Stimulated activated CD4-positive, alpha-beta T cell treated with anti-CD3 and anti-CD28 coated beads, Interleukin-4, amount 100 ng/mL, for 48 hours (primary cell): ENCODE measurements at places on chromosomes 2 and 18.

DNA sequence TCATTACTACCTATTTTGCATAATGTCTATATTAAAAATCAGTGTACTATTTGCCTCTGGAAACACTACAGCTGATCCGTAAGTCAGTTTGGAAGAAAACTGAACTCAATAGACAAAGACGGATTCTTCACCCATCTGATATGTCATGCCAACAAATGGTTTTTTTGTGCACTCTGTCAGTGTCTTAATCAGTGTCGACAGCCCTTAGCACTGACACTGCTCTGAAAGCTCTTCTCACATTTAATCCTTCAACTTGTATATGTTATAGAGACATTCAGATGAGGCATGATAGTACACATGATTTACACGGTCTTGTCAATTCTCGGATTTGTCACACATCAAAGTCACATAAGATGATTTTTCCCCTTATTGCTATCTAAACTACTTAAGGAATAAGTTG, 347.5 kb upstream of the GALNT5 start:
- DNase-seq = no peak

DNA sequence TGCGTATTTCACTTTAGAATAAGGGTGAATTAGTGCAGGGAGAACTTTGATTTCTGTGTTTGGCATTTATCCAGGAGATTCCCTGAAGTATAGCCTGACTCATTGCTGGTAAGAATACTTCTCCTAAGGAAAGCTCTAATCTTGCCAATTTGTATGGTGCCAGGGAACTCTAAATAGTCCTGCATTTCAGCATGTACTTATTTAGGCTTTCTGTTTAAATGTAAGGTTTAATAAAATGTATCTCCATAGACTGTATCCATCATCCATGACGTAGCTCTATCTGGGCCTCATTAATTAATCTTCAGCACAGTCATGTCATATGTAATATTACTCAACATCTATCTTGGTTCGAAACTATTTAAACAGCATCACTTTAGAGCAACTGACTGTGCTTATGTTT, 127.7 kb downstream of the DOK6 start:
- DNase-seq = no peak

GRCh38 chr18:62106271-62106670, 80.6 kb downstream of the PIGN start:
- no peak for DNase-seq

DNA sequence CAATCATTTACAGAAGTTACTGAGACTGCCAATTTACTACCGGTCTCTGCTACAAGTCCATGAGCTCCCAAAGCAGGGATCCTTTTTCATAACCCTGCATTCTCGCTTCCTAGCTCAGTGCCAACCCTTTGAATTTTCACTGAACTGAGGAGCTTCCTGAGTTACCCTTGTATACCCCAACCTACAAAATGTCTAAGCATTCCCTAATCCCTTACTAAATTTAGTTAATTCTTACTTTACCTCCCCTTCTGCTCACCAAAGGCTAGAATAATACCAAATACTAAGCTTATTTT, 9.6 kb downstream of the MAT2A start:
- DNase-seq = no peak

- no peak for DNase-seq
Measured at GRCh38 chr18:424071-424661, 76.3 kb downstream of the COLEC12 start.

DNA sequence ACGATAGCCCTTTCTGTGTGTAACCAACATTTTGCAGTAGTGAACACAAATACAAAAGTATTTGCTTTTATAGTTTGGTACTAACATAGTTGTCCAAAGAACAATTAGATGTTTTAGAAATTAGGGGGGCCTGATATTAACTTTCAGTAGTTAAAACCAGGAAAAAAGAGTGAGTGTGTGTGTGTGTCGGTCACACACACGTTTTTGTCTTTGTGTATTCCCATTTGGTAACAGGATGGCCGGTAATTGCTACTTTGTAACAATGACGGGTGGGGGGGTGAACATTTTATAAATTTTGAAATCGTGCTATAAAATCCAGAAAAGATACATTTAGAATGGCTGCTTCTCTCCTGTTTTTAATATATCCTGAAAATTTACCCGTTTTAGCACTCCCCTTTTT, 1.5 kb downstream of the PPIG start:
- no peak for DNase-seq

DNA sequence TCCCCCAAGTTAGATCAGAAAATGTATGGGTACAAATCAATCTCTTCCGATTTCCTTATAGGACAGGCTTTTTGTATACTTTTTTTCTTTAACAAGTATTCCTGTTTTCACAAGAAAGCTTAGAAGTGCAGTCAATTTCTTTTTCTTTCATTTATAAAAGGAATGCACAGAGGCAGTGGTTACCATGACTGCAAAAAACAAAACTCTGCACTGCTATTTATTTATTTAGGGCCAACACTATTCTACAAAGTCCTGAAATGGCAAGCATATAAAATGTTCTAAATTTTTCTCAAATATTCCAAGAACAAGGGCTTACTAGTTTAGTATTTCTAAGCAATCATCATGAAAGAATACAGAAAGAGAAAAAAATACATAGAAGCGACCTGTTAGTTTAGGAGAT, 22.2 kb downstream of the ATAD2B start:
- DNase-seq = no peak

GRCh38 chr2:76089683-76090082, 379.0 kb upstream of the GCFC2 start:
- DNase-seq = no peak

GRCh38 chr18:41873730-41874129, 81.3 kb upstream of the PIK3C3 start:
- no peak for DNase-seq

GRCh38 chr2:201233192-201233811, 27.0 kb upstream of the CASP8 start:
- DNase-seq = peak; percentile 76

DNA sequence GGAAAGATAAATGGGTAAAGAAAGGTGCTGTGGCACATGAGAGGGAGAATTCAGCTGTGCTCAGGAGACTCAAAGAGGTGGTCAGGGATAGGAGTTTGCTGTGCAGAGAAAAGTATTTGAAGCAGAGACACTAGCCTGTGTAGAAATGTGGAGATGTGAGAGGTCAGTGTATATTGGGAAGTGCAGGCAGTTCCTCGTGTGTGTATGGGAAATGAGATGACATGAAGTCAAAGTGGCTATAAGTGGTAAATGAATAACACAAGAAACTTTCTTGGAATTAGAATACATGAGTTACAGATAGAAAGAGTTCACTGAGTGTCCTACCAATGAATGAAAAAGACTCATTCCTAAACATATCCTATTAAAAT, 11.6 kb downstream of the MAP3K20 start:
- DNase-seq = no peak

DNA sequence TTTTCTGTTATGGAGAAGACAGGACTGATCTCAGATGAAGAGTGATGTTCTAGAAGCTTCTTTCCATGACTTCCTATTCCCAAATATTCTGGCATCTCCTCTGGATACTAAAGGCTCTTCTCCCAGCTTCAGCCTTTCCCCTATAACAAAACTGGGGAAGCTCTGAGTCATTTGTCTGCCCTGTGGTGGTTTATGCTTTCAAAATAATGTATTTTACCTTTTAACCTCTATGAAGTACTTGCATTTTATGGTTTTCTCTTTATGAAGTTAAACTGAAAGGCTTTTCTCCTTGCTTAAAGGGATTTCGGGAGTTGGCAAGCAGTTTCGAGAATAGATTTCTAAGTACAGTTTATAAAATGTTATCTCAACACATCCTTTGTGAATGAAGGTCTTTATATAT, 104.4 kb downstream of the TANC1 start:
- DNase-seq = no peak

GRCh38 chr2:4765787-4766530, 926.2 kb upstream of the SOX11 start:
- DNase-seq = no peak

DNA sequence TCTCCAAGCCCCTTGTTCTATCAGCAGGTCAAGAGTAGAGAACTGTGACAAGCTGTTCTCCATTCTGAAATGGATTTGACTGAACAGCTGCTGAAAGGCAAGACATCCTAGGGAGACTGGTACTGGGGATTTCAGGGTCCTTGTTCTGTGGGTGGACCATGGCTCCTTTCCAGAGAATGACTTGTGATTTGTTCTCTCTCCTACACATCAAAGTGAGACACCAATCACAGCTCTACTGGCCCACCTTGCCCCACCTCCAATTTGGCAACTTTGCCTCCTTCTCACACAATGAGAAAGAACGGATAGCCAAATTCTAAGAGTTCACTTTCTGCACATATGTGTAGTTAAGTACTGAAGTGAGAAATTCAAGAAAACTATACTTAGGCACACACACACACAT, 67.4 kb downstream of the BCL11A start:
- DNase-seq = no peak

- no peak for DNase-seq
Measured at GRCh38 chr2:161115205-161115604, 45.0 kb upstream of the TANK start.

DNA sequence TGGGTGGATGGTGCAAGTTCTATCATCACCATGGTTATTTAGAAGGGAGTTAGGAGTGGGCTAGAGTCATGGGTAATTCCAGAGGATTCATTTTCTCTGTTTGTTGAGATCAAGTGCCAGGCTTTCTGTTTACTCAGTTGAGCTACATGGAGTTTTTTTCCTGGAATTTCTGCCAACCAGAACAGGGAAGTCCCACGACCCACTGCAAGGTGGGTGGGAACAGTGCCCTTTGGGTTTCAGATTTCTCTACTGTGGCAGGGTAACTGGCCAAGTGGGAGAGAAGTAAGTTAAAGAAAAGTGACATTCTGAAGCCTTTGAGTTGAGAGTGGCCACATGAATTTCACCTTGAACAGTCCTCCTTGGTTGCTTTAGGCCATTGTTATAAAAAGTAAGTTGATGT, 138.9 kb downstream of the SLC39A10 start:
- no peak for DNase-seq

DNA sequence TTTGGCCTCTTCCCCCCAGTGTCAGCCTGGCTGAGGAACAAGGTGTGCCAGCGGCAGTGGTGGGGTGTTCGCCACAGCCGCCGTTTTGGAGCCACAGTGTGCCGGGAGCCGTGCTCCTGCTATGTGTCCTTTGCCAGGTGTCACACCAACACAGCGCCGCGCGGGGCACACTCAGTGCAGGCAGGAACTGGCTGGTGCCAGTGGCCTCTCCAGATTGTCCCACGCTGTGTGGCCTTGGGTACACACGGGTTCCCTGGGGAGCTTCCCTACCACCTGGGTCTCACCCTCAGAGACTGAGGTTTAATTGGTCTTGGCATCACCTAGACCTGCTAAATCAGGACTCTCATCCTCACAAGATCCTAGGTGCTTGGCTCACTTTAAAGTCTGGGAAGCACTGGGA, 171.6 kb downstream of the LDLRAD4 start:
- DNase-seq = no peak

DNA sequence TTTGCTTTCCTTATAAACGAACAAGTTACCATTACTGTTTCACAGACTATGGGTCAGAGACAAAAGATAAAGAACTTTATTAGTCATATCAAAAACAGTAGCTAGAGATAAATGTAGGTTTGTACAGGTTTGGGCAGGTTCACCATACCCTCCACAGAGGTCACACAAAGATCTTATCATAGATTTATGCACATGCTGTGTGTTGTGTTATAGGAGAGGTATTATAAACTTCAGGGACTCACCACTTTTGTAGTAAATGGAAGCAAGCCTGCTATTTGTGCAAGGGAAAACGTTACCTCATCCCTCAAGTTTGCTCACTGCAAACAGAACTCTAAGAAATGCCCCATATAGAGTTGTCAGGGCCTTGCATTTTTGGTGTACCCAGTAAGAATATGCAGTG, 584.5 kb upstream of the LRRTM1 start:
- DNase-seq = no peak

DNA sequence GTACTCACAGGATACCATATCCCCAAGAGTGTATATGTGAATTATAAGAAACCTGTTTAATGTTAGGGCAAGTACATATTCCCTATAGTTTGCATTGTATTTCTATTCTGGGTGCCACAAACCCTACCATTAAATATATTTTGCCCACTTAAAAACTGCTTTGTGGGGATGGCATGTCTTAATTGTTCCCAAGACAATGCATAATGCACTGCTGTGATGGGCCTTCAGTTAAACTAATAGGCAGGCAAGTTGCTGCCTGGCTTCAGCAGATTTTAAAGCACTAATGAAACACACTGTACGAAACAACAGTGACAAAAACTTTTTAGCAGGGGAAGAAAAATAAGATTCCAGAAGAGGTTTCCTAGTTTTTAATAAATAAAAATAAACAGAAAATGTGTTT, 104.8 kb upstream of the VRK2 start:
- no peak for DNase-seq

- no peak for DNase-seq
Measured at GRCh38 chr2:9991829-9992273, 40.4 kb downstream of the GRHL1 start.

- no peak for DNase-seq
Measured at GRCh38 chr2:26172189-26172870, 558 bp upstream of the GAREM2 start.

GRCh38 chr2:75375646-75376582, 176.6 kb upstream of the TACR1 start:
- DNase-seq = no peak

GRCh38 chr2:45570671-45571334, 40.3 kb downstream of the SRBD1 start:
- DNase-seq = no peak

- DNase-seq = no peak
Measured at GRCh38 chr2:152740743-152741328, 22.4 kb downstream of the ARL6IP6 start.

- no peak for DNase-seq
Measured at GRCh38 chr2:46232860-46233259, 64.3 kb upstream of the EPAS1 start.

DNA sequence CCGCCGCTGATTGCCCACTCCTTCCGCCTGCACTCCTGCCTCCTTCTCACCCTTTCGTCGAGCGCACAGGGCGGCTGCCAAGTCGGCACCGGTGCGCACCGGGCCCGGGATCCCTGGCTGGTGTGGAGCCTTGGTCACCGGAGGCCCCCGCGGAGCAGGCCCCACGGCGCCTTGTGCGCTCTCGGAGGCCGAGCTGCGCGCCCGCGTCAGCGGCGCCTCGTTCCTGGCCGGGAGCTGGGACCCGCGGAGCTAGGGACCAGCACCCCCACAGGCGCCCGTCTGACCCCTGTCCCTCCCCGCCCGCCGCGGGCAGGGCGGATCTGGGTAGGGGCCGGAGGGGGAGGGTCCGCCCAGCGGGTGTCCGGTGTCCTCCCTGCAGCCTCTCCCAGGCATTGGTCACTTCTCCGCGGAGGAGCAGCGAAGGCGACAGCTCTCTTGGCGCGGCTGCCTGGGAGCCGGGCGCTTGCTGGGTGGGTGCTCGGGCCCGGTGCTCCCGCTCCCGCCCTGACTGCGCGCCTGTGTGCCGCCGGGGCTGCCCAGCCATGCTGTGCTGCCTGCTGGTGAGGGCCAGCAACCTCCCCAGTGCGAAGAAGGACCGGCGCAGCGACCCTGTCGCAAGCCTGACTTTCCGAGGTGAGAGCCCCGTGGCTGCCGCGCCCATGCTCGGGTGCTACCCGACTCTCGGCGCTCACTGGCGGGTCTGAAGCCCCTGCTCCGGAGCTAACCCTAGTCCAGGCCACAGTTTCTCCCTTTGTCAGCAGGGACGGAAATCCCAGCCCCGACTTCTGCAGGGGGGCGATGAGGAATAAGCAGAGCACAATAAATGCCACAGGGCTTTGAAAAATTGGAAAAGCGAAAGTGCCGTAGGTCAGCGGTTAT, 13.2 kb downstream of the DYSF start:
- DNase-seq = no peak

- no peak for DNase-seq
Measured at GRCh38 chr18:25072205-25072604, 279.8 kb downstream of the ZNF521 start.
